ENCODE measurements at places on chromosomes 16 and 17.

DNA sequence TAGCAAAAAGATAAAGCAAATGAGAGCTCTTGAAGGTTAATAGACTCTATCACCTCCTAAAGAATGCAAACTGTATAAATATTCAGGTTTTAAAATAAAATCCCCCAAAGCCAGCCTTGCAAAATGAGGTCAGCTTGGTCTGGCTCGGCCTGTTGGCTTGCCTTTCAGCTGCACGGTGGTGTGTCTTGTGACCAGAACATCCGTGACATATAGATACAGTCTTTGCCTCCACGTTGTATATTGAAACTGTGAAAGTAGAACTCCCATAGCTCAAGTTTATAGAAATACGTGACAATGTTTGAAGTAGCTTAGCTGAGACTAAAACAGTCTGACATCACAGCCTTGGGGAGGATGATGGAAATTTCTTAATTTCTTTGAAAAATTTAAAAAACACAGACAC is 236.6 kb upstream of the MYOCD start:
- DNase-seq, result no peak

GRCh38 chr16:20519231-20519630 is 56.9 kb downstream of the ACSM2B start:
- DNase-seq, result no peak

GRCh38 chr17:56679115-56679776 is 85.7 kb downstream of the NOG start:
- DNase-seq, result no peak

DNA sequence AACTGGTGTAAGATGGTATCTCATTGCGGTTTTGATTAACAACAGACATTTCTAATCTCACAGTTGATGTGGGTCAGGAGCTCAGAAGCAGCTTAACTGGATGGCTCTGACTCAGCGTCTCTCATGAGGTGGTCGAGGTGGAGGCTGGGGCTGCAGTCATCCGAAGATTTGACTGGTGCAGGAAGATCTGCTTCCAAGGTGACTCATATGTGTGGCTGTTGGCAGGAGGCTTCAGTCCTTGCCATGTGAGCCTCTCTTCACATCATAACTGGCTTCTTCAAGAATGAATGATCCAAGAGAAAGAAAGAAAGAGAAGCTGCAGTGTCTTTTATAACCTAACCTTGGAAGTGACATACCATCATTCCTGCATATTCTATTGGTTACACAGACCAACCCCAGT is 376.1 kb downstream of the SEC14L1 start:
- DNase-seq, result no peak

DNA sequence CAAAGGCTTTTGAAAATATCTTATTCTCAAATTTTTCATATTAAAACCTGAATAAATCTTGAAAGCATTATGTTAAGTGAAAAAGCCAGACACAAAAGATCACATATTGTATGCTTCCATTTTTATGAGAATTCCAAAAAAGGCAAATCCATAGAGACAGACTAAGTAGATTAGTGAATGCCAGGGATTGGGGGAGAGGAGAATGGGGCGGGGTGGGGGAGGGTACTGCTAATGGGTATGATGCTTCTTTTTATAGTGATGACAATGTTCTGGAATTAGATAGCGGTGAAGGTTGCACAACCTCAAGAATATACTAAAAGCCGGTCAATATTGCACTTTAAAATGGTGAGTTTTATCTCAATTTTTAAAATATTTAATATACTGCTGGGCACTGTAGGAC is 44.0 kb downstream of the XPO6 start:
- DNase-seq, result no peak

DNA sequence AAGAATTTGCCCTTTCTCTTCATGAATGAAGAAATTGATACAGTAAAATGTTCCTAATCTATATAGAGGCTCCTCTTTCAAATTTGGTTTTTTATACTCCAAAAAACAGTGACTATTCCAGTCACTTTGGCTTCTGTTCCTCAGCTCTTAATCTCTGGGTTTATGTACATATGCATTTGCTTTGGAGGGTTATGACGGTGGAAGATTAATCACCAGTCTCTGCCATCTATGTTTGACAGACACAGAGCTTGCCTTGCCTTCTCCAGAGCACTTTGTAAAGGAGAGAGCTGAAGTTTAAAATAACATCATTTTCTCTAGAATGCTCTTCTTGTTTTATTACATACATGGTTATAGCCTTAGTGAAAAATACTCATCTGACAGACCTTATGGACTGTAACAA is 99.3 kb downstream of the NLK start:
- DNase-seq, result no peak

GRCh38 chr16:26195225-26195624 is 503.5 kb downstream of the HS3ST4 start:
- no peak for DNase-seq

DNA sequence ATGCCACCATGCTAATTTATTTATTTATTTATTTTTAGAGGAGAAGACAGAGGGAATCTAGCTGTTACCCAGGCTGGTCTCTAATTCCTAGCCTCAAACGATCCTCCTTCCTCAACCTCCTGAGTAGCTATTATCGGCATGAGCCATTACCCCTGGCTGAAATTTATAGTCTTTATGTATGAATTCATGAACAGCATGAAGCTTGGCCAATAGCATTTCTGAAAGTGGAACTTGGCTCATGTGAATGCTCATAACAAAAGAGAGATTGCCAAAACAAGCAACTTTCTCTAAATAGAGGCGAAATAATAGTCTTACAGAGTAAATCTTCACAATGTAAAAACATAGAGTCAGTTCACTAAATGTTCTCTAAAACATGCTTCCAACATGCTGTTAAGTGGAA is 30.1 kb upstream of the SMURF2 start:
- no peak for DNase-seq

- DNase-seq, result no peak
Measured at GRCh38 chr16:84979516-84979915, 31.8 kb downstream of the ZDHHC7 start.

DNA sequence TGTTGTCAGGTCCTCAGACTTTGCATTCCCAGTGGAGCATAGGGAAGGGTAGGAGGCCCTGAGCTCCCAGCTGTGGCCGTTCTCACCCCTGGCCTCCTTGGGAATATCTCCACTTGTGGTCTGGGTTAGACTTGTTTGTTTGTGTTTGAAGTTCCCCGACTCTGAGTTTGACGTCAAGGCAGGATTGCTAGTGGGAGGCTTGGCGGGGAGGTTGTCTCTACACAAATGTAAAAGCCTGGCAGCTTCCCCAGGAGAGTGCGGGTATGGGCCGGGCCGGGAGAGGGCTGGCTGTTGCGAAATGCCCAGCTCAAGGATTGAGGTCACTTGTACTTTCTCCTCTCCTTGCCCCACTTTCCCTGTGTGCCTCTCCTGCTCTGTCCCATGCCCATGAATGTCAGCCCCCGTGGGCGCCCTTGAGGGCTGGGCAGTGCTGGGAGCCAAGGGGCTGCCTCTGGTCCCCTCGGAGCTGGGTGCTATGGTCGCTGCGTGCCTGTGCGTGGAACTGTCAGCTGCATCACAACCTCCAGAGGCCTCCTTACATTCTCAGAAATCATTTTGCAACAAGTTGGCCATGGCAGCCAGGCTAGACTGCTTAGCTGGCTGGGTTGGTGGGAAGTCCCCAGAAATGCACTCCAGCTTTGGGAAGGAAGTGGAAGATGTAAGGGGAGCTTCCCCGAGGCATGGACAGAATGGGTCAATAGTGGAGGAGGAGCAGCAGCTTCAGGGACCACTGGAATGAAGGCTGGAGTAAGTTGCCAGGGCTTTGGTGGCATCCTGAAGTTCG is 84.3 kb downstream of the KSR1 start:
- DNase-seq, result no peak

DNA sequence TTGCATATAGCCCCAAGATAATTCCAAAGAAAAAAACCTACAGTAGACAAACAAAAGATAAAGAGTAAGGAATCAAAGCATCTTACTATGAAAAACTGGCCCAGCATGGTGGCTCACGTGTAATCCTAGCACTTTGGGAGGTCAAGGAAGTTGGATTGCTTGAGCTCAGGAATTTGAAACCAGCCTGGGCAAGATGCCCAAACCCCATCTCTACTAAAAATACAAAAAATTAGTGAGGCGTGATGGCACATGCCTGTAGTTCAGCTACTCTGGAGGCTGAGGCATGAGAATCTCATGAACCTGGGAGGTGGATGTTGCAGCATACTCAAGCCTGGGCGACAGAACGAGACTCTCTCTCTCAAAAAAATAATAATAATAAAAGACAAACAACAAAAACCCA is 764.7 kb upstream of the KIF2B start:
- DNase-seq, result no peak

- no peak for DNase-seq
Measured at GRCh38 chr17:60908324-60908723, 230.7 kb downstream of the BCAS3 start.

DNA sequence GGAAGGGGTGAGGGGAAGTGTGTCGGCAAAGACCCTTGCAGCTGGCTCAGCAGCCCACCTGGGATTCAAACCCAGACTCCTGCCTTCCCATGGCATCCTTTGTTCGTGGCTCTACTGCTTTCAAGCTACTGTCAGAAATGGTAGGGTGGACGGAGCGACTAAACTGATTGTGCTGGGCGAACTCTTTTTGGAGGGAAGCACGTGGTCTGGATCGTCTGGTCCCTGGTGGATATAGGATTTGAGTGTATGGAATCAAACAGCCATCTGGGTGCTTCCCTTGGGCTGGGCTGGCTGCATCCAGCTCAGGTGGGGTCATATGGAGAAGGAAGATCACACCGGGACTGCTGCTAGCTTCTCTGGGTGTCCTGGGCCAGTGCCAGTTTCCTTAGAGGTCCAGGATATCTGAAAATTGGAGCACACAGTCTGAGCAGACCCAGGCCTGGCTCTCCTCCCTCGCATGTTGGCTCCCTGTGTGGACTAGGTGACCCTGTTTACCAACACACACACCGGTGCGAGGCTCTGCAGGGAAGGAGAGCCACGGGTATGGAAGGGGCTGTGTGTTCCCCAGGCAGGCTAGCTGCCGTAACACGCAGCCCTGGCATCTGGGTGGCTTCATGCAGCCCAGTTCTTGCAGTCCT is 8.6 kb downstream of the CMIP start:
- no peak for DNase-seq

DNA sequence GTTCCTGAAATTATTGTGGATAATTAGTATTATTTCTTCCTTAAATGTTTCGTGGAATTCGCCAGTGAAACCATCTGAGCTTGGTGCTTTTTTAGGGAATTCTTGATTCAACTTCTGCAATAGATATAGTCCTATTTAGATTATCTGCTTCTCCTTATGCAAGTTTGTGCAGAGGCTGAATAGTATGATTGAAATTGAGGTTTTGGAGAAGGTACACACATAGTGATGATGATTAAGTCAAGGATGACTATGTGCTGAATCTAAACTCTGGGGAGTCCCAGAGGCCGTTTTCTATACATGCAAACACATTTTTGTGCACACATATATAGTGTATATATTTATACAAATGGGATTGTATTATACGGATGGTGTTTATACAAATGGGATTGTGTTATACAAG is 5.2 kb upstream of the MYH4 start:
- DNase-seq, result no peak

DNA sequence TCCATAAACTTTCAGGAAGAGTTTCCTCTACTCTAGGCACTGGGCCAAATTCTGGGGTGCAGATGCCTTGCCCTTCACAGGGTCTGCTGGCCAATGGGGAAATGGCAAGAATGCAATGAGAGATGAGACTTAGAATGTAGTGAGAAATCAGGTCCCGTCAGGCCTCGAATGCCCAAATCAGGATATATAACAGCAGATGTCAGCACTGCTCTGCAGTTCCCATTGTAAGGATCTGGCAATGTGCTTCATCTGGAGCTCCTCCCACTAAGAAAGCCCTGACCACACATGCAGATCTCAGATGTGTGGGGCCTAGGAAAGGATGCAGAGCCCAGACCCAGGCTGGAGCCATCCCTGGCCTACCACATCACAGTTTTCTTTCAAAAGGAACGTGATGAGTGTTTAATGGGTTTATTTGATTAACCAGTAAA is 13.9 kb upstream of the LPCAT2 start:
- no peak for DNase-seq

GRCh38 chr16:30551781-30552180 is 6.4 kb downstream of the ZNF764 start:
- DNase-seq, result no peak
